ENCODE measurements at places on chromosomes 6 and 20.

- DNase-seq: no peak
Measured at GRCh38 chr6:90533615-90534336, 53.1 kb downstream of the MAP3K7 start.

DNA sequence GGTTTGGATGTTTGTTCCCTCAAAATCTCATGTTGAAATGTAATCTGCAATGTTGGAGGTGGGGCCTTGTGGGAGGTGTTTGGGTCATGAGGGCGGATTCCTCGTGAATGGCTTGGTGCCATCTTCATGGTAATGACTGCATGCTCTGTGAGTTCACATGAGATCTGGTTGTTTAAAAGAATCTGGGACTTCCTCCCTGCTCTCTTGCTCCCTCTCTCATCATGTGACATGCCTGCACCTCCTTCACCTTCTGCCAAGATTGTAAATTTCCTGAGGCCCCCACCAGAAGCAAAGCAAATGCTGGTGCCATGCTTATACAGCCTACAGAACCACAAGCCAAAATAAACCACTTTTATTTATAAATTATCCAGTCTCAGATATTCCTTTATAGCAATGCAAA is 250.3 kb upstream of the PLN start:
- no peak for DNase-seq

- DNase-seq: no peak
Measured at GRCh38 chr6:120938876-120939472, 395.3 kb downstream of the TBC1D32 start.

GRCh38 chr6:161166176-161166575 is 107.7 kb downstream of the AGPAT4 start:
- DNase-seq: no peak

DNA sequence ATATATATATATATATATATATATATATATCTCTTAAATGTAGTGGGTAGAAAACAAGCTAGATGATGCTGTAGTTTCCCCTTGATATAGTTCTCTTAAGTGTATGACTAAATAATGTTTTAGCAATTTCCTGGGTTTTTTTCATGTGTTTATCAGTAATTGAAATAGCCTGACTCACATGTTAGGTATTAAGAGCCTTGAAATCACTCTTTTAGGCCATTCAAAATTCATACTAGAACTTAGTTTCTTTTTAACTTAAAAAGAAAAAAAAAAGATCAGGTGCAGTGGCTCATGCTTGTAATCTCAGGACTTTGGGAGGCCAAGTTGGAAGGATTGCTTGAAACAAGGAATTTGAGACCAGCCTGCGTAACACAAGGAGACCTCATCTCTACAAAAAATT is 44.1 kb downstream of the NKX2-4 start:
- DNase-seq: no peak

- DNase-seq: no peak
Measured at GRCh38 chr20:62085206-62085605, 19.5 kb upstream of the TAF4 start.

DNA sequence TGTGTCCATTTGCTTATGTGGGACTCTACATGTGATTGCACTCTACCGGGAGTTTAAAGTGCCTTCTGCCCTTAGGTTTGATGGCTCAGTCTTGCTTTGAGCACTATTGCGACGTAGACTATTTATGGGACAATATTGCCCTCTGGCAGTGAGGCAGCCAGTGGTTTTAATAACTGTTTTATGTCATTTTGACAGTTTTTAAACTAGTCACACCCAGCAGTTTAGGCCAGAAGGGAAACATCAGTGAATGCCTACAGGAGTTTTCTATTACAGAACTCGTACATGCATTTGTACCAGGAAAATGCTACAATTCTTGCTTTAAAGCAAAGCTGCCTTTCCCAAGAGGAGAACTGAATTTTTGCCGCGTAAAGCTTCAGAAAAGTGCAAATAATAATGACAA is 813.7 kb downstream of the KIF16B start:
- DNase-seq: no peak

- DNase-seq: no peak
Measured at GRCh38 chr20:47585087-47585747, 83.5 kb downstream of the NCOA3 start.

DNA sequence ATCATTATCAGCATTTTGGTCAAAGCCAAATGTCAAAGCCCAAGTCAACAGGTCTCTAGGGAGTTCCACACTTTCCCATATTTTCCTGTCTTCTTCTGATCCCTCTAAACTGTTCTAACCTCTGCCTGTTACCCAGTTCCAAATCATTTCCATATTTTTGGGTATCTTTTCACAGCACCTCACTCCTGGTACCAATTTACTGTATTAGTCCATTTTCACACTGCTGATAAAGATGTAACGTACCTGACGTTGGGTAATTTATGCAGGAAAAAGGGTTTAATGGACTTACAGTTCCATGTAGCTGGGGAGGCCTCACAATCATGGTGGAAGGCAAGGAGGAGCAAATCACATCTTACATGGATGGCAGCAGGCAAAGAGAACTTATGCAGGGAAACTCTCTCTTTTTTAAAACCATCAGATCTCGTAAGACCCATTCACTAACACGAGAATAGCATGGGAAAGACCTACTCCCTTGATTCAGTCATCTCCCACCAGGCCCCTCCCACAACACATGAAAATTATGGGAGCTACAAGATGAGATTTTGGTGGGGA is 143.4 kb downstream of the PTPRK start:
- no peak for DNase-seq

- no peak for DNase-seq
Measured at GRCh38 chr6:152631376-152631775, 5.8 kb downstream of the SYNE1 start.

- no peak for DNase-seq
Measured at GRCh38 chr6:149499066-149499465, 14.3 kb upstream of the ZC3H12D start.

- no peak for DNase-seq
Measured at GRCh38 chr20:62637110-62637509, 5.2 kb upstream of the SLCO4A1 start.

DNA sequence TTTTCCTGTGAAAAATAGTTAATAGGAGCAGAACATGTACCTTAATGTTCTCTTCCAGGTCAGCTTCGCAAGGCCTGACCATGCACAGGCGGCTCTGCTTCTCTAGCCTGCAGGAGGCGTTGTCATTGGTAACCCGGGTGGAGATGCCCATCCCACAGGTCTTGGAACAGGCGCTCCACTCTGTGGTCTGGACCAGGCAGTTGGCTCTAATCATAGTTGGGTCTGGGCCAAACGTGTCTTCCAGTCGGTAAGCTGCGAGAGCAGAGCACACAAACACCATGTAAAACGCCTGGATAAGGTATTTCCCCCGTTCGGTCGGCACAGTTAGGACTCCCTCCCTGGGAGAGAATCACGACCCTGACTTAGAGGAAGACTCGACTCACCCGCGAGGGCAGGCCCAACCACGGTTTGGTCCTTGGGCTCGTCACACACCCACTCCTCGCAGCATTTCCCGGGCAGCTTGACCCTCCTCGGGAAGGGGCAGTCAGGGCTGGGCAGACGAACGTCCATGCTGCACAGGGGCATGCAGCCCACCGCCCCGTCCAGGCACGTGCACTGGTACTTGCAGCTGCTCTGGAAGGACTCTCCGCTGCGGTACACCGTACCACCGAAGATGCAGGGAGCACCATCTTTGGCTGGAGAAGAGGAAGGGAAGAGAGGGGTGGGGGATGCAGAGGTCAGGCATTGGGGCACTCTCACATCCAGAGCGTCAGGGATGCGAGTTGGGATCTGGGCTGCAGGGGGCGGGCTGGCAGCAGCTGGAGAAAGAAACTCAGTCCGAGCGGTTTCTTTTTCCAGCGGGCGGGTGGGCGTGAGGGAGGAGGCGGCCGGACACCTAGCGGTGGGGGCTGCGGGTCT is 1.0 kb downstream of the CCN2 start:
- no peak for DNase-seq

DNA sequence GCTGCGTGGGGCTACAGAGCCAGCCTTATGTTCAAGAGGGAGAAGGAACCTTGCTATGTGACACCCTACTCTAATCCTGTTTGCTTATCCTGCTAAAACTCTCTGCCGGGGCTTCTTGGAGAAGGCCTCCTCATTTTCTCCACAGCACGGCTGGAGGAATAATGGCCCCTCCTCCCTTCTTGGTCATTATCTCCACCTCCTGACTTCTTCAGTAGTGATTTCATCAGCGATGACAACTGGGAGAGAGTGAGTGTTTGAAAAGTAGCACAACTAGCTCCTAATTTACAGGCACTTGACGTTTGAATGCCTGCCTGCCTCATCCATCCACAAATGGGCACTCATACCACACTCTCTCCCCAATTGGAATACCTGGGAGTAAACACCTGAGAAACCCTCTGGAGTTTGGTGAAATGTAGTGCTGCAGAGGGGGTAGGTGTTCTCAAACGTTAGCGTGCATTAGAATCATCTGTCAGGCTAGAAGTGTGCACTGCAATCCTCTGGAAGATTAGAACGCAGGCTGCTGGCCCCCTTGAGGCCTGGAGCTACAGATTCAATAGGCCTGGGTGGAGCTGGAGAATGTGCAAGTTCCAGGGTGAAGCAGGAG is 148.5 kb downstream of the FOXC1 start:
- DNase-seq: no peak

DNA sequence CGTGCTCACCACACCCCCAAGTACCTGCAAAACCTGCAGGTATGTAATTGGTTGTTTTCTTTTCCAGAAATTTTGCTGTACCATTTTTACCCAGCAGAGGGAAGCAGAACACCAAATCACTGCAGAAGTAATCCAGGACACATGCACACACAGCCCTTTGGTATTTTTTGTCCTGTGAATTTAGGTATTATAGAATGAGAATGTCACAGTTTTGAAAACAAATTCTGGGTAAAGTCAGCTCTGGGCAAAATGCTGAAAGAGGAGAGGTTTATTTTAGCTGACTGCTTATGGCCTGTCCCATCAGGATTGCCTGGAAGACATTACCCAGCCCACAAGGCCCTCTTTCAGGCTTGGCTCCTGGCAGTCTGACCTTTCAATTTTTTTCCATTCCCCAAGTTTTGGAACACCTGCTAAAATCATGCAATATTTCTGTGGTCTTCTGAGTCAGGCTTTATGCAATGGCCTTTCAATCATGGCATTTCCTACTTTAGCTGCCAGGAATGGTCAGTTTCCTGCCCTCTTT is 3.5 kb upstream of the EFHC1 start:
- no peak for DNase-seq

DNA sequence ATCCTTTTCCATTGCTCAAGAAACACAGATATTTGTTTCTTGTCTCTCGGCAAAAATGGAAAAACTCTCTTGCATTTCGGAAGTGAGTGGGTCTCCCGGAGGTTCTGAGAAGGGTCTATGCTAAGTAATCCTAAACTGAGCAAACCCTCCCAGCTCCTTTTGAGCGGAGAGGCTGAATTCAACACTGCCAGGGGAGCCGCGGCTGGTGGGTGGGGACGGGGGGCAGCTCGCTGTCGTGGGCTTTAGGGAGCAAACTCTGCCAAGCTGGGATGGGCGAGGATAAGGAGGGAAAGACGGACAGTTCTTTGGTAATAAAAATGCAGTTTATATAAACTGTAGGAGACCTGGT is 211.4 kb downstream of the FOXC1 start:
- no peak for DNase-seq

GRCh38 chr20:42123981-42124473 is 505.9 kb upstream of the CHD6 start:
- DNase-seq: no peak

DNA sequence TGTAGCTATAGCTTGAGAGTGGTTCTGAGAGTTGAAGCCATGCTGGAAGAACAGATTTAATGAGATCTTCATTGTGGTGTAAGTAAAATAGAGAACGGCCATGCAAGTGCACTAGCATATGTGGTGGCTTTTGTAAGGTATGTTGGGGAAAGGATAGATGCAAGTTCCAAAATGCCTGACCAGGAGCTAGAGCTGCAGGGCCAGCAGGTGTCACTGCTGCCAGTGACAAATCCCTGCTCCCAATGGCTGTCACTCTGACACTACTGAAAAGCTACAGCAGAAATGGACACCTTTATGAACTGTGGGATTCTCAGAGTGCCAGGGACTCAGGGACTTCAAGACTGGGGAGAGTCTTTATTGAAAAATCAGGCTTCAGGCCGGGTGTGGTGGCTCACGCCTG is 23.1 kb upstream of the VIP start:
- no peak for DNase-seq

Measured in effector memory CD4-positive, alpha-beta T cell (primary cell).